Fibroblast of the aortic adventitia (primary cell): ENCODE measurements at places on chromosomes 5 and 9. TPM values are rescaled to one million over a fixed set of nuclear protein-coding genes. Genes with fewer than 3 reads are reported as not detected.
A peak's percentile ranks its signal among the peaks of the same experiment; 100 is the strongest.

NDST1 gene
- 36.2 and 39.3 TPM in 2 replicates for total RNA-seq

DNA sequence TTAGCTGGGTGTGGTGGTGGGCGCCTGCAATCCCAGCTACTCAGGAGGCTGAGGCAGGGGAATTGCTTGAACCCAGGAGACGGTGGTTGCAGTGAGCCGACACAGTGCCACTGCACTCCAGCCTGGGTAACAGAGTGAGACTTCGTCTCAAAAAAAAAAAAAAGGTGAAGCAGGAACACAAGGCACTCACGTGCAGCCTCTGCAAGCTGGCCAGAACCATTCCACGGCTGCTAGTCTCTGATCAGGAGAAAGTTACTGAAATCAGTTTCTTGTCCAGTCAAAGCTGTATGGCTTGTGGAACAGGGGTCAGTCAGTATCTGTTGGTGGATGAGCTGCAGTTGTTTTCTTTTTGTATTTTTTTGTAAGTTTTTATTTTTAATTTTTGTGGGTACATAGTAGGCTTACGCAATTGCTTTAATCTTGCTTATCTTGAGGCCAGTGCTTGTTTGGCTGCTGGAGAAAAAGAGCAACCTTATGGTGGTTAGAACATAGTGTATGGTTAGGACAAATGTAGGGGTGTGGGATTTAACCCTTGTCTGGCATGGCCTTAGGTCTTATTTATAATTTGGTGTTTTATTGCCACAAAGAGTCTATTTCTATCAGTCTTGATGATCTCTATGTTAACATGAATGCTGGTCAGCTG is 32.7 kb upstream of the GTF2H2C start:
- no peak for DNase-seq

- no peak for DNase-seq
Measured at GRCh38 chr9:36832164-36832795, 201.8 kb downstream of the PAX5 start.

DNA sequence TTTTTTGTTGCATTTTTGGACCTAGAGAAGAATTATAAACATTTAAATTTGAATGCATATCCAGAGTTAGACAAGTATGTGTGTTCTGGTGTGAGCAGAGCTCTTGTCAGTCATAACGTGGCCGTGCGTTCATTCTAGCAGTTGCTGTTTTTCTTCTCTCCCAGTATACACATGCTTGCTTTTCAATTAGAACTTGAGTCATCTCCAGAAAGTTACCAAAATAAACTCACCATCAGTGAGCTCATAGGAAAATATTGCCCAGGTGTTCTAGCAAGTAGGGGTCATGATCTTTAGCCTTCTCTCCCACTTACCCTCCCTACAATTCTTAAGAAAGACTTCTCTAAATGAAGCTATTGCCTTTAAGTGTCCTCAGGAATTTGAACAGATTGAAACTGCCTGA is 247.5 kb upstream of the TUT7 start:
- no peak for DNase-seq

GRCh38 chr9:3828495-3828894 is 302.7 kb upstream of the RFX3 start:
- DNase-seq = peak; percentile 45
